ENCODE measurements at places on chromosomes 1 and 21. TPM values are rescaled to one million over a fixed set of nuclear protein-coding genes. Genes with fewer than 3 reads are reported as not detected.

FAM72D gene
- total RNA-seq: 17.0 TPM

DNA sequence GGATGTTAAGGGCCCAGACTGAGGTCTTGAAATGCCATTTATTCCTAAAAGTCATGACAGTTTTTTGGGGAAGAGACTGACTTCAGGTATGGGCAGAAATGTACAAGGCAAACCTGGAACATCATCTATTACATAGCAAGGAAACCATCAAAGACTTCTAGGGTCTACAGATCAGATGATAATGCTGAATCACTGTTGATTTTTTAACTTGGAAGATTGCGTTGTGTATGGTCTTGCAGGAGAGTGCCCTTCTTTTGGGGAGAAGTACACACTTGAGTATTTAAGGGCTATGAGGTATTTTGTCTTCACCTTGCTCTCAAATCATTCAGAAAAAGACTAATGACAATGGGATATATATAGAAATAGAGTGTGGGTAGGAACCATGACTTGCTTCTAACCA, 15.4 kb upstream of the RD3 start:
- H3K4me3 ChIP-seq: no peak overlapping the region
- no peak overlapping the region for H3K27ac ChIP-seq
- no peak for DNase-seq
- no peaks in the 10 kb centered on the region for H3K36me3 ChIP-seq
- no peaks in the 10 kb centered on the region for H3K4me1 ChIP-seq

USH2A gene
- total RNA-seq: not detected

DNA sequence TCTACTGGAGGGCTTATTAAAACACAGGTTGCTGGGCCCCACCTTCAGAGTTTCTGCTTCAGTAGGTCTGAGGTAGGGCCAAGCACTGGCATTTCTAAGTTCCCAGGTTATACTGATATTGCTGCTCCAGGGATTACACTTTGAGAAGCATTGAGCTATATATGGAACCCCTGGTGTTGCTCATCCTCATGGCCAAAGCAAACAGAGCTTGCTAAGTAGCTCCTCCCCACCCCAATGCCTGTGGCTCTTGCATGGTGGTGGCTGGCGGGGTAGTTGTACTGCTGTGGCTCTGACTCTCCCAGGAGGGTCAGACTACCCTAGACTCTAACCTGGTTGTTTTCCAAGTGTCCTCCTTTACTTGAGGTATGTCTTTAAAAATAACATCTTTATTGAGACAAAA, 143.6 kb downstream of the SPATA46 start:
- no peak overlapping the region for H3K27ac ChIP-seq
- peaks cover 40% of the 10 kb centered on the region for H3K27me3 ChIP-seq
- DNase-seq: no peak
- H3K4me3 ChIP-seq: no peak overlapping the region
- H3K4me1 ChIP-seq: no peaks in the 10 kb centered on the region

LYPLAL1 gene
- 16.0 TPM for total RNA-seq

LRRN2 gene
- total RNA-seq: not detected

ARHGAP30 gene
- total RNA-seq: 304 TPM

DNA sequence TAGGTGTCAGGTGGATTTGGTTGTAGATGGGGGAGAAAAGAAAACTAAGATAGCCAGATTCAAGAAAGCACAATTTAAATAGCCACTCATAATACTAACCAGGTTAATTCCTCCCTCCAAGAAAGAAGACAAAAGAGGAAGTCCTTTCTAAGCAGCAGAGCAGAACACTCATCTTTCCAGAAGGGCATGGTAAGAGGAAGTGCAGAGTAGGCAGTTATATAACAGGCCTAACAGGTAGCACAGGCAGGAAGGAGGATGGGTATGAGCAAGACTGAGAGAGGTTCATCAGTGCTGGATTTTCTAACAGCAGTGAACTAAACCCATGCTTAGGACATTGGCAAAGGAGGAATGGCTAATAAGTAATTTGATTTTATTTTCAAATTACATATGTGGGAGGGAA, 517.5 kb downstream of the PLPP3 start:
- H3K27ac ChIP-seq: no peak overlapping the region
- no peak overlapping the region for H3K4me3 ChIP-seq
- no peaks in the 10 kb centered on the region for H3K27me3 ChIP-seq
- no peaks in the 10 kb centered on the region for H3K4me1 ChIP-seq
- DNase-seq: no peak

- H3K27ac ChIP-seq: no peak overlapping the region
- H3K4me3 ChIP-seq: no peak overlapping the region
- H3K4me1 ChIP-seq: no peaks in the 10 kb centered on the region
- no peak for DNase-seq
- H3K27me3 ChIP-seq: no peaks in the 10 kb centered on the region
- H3K36me3 ChIP-seq: no peaks in the 10 kb centered on the region
Observed at GRCh38 chr21:19018529-19018928, 614.9 kb upstream of the TMPRSS15 start.

- H3K4me1 ChIP-seq: peaks cover 31% of the 10 kb centered on the region
- H3K27me3 ChIP-seq: no peaks in the 10 kb centered on the region
- peaks cover 7% of the 10 kb centered on the region for H3K36me3 ChIP-seq
- DNase-seq: no peak
Observed at GRCh38 chr1:54331843-54332463, 74.2 kb downstream of the SSBP3 start.

GRCh38 chr1:235326719-235327558, 1.0 kb downstream of the ARID4B start:
- H3K4me1 ChIP-seq: peaks cover 32% of the 10 kb centered on the region
- H3K36me3 ChIP-seq: peaks cover 36% of the 10 kb centered on the region
- DNase-seq: peak; percentile 70
- peak overlapping the region; percentile 88 for H3K4me3 ChIP-seq

DNA sequence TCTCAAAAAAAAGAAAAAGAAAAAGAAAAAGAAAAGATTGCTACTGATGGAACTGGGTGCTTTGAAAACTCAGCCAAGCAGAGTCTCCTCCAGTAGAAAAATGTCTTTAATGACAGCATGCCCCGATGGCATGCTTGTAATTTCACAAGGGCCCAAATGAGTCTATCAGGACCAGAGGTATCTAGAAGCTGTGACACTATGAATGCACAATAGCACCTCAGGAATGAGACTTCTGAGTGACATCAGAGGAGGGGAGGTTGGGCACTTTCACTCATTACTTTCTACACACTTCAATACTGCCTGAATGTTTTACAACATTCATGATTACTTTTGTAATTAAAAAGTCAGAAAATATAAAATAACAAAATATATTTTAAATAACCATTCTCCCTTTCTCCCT, 15.1 kb upstream of the CD58 start:
- H3K4me3 ChIP-seq: no peak overlapping the region
- no peak overlapping the region for H3K27ac ChIP-seq
- no peak for DNase-seq
- no peaks in the 10 kb centered on the region for H3K36me3 ChIP-seq
- H3K4me1 ChIP-seq: peaks cover 6% of the 10 kb centered on the region

CRP gene
- total RNA-seq: not detected

CELA2A gene
- not detected for total RNA-seq

DNA sequence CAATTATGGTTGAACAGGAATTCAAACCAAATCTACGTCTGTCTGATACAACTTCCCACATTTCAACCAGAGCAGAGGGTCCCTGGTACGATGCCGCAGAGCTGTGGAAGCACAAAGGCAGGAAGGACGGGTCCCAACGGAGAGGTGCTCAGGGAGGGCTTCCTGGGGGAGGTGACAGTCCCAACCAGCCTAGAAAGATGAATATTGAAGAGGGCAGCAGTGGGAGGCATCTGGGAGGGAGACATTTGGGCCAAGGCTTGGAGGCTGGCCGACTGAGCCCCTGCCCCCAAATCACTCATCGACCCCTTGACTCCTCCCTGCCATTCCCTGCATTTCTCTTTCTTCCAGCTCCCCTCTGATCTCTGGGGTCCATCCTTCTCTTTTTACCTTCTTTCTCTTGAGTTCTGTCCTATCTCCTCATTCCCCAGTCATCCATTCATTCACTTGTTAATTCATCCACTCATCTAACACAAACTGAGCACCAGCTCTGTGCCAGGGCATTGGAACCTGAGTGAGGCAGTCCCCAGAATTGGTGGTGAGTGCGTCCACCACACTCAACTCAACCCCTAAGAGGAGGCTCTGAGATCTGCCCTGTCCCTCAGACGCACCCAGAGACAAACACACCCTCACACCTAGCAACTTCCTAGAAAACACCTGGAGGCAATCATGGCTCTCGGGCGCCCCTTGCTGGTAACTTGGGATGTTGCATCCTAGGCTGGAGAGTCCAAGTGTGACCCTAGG, 13.2 kb upstream of the CELA3B start:
- DNase-seq: peak; percentile 86
- no peaks in the 10 kb centered on the region for H3K36me3 ChIP-seq
- no peak overlapping the region for H3K4me3 ChIP-seq

GRCh38 chr21:29550205-29550604, 251.5 kb downstream of the BACH1 start:
- H3K27ac ChIP-seq: no peak overlapping the region
- no peaks in the 10 kb centered on the region for H3K27me3 ChIP-seq
- H3K36me3 ChIP-seq: no peaks in the 10 kb centered on the region
- H3K4me3 ChIP-seq: no peak overlapping the region

- no peak for DNase-seq
- H3K27ac ChIP-seq: no peak overlapping the region
- no peaks in the 10 kb centered on the region for H3K4me1 ChIP-seq
Observed at GRCh38 chr1:50645139-50645538, 221.9 kb upstream of the DMRTA2 start.

MLLT11 gene
- total RNA-seq: 3.6 TPM

DNA sequence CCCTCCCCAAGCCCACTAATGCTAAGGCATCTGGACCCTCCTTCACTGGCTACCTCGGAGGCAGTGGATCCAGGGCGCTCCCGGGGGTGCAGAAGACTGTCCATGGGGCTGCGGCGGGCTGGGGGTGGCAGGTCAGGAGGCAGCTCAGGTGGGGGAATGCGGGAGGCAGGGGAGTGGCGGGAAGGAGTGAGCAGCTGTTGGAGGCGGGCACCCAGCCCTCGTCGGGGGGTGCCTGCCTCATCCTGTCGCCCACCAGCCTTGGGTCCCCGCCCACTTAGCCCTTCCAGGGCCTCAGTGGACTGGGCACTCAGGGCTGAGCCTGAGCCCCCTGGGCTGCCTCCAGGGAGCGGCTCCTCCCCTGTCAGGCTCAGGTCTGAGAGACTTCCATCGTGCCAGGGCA, 10.7 kb upstream of the GATAD2B start:
- peaks cover 41% of the 10 kb centered on the region for H3K36me3 ChIP-seq
- no peaks in the 10 kb centered on the region for H3K27me3 ChIP-seq
- H3K4me3 ChIP-seq: no peak overlapping the region
- DNase-seq: no peak
- H3K4me1 ChIP-seq: peaks cover 10% of the 10 kb centered on the region

- no peak for DNase-seq
- H3K36me3 ChIP-seq: no peaks in the 10 kb centered on the region
- no peak overlapping the region for H3K4me3 ChIP-seq
- H3K4me1 ChIP-seq: no peaks in the 10 kb centered on the region
Observed at GRCh38 chr1:100750005-100750885, 30.7 kb downstream of the VCAM1 start.

DNA sequence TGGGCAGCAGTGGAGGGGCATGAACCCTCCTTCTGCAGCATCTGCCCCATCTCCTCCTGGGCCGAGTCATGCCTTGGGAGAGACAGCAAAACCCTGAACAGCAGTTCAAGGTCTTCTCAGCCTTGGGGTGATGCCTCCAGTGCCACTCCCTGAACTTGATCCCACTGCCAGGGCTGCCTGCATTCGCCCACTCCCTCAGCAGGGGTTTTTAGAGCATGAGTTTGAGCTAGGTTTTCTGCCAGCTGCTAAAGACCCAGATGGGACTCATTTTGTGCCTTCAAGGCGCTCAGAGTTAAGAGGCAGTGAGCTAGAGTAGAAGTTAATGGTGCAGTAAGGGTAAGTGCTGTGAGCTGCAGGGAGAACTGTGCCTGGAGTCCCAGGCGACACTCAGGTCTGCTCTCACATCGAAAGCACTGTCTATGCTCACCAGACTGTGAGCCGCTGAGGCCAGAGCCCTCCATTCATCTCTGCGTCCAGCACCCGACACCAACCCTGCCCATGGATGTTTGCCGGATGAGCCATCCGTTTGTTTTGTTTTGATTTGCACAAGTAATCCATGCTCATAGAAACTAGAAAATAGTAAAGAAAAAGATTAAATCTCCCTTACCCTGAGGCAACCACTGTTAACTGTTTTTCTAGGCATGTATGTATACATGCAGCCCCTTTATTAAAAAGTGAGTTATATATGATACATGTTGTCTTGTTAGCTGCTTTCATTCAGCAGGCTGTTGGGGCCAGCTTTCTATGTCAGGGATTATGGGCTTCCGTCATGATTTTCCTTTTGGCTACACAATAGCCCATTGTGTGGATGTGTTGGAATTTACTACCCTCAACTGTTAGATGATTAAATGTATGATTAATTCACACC, 67.8 kb downstream of the VPS26C start:
- DNase-seq: no peak
- H3K4me3 ChIP-seq: no peak overlapping the region

DNA sequence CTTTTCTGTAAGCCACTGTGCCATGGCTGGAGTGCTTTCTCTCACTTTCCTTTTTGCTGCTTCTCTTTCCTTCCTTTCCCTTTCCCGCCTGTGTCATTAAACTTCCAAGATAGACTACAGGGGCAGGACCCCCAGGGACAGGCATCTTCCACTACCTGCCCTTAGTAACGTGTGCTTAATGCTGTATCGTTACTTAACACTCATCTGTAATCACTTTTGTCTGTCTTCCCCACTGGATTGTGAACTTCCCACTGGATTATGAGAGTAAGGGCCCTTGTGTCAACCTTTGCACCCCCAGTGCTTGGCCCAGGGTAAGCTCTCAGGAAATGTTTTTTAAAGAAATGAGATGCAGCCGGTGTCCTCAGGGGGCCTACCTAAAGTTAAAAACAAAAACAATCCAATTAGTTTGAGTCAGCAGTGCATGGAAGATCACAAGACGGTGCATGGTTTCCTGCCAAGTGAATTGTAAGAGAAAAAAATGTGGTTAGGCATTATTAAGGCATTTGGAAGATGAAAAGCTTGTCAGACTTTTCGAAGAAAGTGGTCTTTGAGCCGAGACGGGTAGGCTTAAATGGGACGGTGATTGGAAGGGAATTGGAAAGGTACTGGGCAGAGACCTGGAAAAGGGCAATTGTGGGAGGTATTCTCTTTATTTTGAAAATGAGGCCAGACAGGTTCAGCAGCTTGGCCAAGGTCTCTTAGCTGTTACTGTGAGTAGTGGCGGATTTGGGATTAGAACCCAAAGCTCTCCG, 958 bp downstream of the LYPLAL1 start:
- H3K27ac ChIP-seq: peak overlapping the region; percentile 97
- no peaks in the 10 kb centered on the region for H3K27me3 ChIP-seq
- peaks cover 45% of the 10 kb centered on the region for H3K4me1 ChIP-seq
- H3K36me3 ChIP-seq: peaks cover 14% of the 10 kb centered on the region
- peak; percentile 11 for DNase-seq
- H3K4me3 ChIP-seq: peak overlapping the region; percentile 89

DNA sequence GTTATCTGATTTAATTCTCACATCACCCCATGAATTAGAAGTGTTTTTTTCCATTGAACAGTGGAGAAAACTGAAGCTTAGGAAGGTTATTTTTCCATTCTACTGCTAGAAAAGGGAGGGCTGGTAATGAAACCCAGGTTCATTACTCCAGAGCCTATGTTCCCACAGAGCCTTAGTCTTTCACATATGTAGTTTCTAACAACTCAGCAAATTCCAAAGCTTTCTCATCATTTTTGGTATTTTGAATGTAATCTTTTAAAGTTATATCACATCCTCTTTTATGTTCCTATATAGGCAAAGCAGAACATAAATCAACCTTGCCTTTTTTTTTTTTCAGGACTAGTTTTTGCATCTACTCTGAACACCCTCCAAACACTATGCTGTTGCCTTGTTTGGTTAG, 131.9 kb upstream of the BEND5 start:
- no peak overlapping the region for H3K27ac ChIP-seq
- no peak for DNase-seq
- H3K4me1 ChIP-seq: no peaks in the 10 kb centered on the region
- no peaks in the 10 kb centered on the region for H3K36me3 ChIP-seq
